Amniotic stem cell (primary cell): ENCODE measurements at places on chromosomes 3 and 15.

- DNase-seq: no peak
Measured at GRCh38 chr15:67549736-67550135, 7.2 kb downstream of the MAP2K5 start.

DNA sequence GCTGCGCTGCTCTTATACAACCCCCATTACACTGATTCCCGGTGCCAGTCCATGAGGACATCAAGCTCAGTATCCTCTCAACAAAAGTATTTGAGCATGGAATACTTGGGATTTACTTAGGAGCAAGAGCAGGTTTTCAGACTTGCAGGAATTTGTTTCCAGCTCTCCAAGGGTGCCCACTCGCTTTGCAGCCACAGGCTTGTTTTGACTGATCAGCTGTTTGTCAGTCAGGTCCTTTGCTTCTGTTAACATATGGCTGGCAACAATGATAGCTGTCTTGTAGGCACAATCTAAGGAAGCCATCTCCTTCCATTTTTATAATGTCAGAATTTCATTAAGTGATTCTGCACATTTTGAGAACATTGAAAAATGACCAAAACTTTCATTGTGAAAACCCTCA is 38.2 kb upstream of the MCF2L2 start:
- no peak for DNase-seq

DNA sequence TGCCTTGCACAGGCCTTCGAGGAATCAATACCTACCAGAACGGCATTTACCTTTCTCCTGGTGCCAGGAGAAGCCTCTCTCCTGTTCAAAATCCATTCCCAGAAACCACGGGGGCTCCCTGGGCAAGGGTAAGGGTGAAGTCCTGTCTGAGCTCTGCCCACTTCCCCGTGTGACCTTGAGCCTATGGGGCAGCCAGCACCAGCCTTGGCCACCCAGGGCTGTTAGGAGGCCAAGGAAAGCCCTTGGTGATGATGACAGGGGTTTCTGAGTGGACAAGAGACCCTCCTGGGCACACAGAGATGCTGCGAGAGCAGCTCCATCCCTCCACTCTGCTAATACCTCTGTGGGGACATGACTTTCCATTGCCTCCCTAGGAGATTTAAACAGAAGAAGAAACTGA is 5.9 kb downstream of the SCN5A start:
- no peak for DNase-seq

DNA sequence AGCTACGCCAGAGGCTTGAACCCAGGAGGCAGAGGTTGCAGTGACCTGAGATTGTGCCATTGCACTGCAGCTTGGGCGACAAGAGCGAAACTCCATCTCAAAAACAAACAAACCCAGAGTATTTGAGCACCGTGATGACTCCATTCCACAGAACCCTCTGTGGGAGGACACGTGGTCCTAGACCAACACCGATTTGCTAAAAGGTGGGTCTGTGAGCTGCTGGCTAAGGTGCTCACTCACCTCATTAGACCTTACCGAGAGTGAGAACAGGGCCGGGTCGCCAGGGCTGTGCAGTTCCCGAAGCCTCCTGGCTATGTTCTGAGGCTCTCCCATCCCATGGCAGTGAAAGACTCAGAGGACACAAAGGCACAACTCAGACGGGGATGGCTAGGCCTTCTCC is 17.9 kb downstream of the ABHD2 start:
- DNase-seq: no peak

DNA sequence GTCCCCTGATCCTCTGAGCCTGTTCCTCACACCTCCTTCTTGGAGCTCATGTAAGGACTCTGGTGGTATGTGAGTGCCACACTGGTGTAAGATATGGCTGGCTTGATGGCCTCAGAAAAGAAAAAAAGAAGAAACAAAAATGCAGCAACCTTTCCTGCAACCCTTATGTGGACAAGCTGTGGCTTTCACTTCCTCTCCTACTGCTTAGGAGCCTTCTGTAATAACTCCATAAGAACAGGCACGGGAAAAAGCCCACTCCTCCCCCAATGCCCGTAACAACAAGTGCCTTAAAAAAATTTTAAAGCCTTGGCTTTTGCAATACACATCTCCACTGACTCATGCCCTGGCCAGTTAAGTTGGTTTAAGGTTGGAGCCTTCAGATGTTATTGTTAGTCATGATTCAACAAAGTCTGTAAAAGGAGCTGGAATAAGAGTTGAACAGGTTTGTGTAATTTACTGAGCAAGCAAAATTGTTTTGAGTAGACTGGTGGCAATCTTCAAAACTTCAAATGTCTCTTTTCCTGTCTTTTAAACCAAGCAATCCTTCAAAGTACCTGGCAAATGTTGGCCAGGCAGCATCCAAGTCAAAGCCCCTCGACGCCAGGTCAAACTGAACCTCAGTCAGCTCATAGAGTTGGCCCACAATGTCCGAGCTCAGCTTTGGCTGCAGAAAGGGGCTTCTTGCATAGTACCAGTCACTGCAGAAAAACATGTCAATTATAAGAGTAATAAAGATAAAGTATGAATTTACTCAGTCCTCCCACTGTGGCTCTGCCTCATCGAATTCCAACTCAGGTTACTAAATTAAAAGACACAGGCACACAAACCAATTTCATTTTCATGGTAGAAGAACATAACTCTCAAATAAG is 22.9 kb downstream of the FYCO1 start:
- peak; percentile 79 for DNase-seq

- DNase-seq: no peak
Measured at GRCh38 chr3:140078343-140078742, 143.4 kb downstream of the CLSTN2 start.

DNA sequence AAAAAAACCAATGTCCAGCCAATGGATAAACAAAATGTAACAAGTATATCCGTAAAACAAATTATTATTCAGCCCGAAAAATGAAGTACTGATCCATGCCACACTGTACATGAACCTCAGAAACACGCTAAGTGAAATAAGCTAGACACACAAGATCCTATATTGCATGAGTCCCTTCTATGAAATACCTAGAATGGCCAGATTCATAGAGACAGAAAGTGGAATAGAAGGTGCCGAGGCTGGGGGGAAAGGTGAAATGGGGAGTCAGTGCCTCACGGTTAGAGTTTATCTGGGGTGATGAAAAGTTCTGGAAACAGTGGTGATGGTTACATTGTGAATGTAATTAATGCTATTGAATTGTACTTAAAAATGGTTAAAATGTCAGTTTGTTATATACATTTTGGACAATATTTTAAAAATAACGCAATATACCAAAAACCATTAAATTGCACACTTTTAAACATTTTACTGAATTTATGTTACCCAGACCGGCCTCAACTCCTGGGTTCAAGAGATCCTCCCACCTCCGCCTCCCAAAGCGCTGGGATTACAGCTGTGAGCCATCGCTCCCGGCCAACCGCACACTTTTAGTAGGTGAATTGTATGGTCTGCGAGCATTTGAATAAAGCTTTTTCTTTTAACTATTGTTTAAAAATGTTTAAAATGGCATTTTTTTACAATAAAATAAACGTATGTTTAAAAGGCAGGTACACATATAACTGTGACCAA is 2.1 kb downstream of the RNF168 start:
- DNase-seq: no peak

GRCh38 chr3:186516646-186517045 is 27.5 kb downstream of the CRYGS start:
- no peak for DNase-seq

DNA sequence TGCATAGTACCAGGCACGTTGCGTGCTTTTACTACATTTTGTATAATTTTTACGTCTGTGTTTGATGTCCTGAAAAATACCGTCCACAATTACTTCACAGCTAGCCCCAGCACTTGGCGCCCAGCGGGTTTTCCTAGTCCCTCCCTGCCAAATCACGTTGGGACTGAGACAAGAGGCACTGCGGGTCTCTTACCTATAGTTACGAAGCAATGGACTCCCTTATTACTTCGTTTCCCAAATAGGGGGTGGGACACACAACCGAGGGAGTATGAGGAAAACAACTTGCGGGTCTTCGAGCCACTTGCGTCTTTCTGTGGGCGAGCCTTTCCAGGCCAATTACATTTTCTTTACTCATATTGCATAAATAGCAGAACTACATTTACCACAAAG is 620 bp upstream of the CMSS1 start:
- DNase-seq: no peak

DNA sequence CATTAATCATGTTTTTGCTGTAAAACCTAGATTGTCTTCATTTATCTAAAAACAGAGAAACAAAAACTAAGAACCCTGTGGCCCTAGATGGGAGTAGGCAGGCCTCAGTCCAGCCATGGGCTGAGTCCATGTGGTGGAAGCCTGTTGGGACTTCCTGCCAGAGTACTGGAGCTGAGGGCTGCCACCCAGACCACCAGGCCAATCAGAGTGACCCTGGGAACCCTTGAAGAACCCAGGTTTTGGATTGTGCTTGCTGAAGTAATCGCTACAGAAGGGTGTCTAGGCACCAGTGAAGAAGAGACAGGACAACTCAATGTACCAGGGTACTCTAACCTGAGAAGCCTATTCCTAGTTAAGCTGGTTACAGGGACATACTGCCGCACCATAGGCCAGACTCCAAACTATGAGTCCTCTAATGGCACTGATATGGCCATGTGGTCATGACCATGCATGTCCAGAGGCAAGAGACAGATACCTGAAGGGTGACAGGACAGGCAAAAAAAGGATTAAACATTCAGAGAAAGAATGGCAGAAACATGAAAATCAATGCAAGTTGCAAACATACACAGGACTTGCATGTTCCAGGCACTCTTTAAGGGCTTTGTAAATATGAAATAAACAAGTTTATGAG is 12.9 kb downstream of the CSRNP1 start:
- no peak for DNase-seq

- no peak for DNase-seq
Measured at GRCh38 chr15:23645371-23646164, 2.1 kb downstream of the MAGEL2 start.

GRCh38 chr3:73228959-73229358 is 167.5 kb downstream of the EBLN2 start:
- no peak for DNase-seq

DNA sequence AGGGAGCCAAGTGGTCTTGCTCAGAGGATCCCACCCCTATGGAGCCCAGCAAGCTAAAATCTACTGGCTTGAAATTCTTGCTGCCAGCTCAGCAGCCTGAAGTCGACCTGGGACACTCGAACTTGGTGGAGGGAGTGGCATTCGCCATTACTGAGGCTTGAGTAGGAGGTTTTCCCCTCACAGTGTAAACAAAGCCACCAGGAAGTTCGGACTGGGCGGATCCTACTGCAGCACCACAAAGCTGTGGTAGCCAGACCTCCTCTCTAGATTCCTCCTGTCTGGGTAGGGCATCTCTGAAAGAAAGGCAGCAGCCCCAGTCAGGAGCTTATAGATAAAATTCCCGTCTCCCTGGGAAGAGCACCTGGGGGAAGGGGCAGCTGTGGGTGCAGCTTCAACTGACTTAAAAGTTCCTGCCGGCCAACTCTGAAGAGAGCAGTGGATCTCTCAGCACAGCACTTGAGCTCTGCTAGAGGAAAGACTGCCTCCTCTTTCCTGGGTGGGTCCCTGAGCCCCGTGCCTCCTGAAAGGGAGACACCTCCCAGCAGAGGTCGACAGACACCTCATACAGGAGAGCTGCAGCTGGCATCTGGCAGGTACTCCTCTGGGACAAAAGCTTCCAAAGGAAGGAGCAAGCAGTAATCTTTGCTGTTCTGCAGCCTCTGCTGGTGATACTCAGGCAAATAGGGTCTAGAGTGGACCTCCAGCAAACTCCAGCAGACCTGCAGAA is 576.3 kb upstream of the NECTIN3 start:
- DNase-seq: no peak

GRCh38 chr3:183981990-183982644 is 35.6 kb downstream of the ABCC5 start:
- no peak for DNase-seq

DNA sequence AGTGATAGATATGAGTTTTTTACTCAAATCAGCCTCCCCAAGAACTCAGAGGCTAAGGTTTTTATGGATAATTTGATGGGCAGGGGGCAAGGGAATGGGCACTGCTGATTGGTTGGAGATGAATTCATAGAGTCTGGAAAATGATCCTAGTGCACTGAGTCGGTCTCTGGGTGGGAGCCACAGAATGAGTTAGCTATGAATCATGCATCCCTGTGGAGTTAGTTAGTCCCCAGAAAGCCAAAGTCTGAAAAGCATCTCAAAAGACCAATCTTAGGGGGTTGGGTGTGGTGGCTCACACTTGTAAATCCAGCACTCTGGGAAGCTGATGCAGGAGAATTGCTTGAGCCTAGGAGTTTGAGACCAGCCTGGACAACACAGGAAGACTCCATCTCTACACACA is 516.1 kb downstream of the AGBL1 start:
- no peak for DNase-seq

DNA sequence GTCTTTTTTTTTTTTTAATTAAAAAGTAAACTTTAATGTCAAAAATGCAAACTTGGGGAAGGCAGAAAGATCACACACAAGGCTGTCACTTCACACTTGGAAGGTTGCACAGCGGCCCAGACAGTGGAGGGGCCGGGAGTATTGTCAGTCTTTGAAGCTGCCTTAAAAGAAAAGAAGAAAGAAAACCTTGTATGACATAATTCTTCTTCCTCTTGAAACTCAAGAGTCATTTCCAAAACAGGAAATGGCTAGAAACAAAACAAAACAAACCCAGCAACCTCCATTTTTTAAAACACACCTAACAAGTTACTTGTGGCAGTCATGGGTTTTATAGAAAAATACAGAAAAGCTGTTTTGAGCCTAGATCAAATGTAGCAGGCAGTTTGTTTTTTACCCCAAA is 68.1 kb upstream of the MAGI1 start:
- DNase-seq: no peak

DNA sequence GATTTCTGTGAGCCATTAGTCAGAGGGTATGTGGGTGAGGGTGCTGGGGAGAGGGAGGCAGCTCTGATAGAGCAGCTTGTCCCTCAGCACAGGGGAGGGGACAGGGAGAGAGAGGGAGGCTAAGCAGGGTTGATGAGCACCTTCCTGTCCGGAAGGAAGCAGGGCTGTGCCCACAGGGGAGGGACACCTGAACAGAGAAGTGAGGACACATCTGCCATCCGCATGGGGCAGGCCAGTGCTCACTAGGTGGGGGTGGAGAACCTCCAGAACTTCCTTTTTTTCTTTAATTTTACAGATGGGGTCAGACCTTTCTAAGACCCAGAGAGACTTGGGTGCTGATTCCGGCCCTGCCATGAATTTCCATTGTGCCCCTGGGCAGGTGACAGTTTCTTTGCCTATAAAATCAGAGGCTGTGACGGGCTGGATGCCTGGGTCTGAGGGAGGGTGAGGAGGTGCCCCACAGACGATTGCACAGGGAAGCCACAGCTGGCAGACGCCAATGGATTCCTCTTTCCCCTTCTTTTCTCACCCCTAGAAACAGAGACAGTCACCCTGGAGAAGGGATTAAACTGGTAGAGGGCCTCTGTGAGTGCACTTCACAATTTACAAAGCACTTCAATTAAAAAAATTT is 4.1 kb upstream of the TGM5 start:
- no peak for DNase-seq

DNA sequence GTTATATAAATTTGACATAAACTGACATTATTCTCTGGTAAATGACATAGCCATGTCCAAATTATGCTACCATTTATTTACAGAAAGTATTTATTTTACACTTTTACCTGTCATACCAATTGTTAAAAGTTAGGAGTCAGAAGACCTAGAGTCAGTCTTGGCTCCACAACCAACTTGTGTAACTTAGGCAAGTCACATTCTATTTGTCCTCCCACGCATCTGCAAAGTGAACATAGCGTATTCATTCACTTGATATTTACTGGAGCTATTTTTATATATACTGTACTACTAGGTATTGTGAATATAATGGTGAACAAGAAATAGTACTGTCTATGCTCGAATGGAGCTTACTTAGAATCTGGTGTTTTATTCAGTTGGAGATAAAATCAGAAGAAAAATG is 78.7 kb downstream of the ZNF280D start:
- no peak for DNase-seq

- DNase-seq: no peak
Measured at GRCh38 chr3:187193181-187193580, 4.1 kb upstream of the RTP1 start.

GRCh38 chr15:58274885-58275284 is 136.7 kb downstream of the AQP9 start:
- no peak for DNase-seq
